ENCODE measurements at places on chromosomes 5 and 9.
A peak's percentile ranks its signal among the peaks of the same experiment; 100 is the strongest.

DNA sequence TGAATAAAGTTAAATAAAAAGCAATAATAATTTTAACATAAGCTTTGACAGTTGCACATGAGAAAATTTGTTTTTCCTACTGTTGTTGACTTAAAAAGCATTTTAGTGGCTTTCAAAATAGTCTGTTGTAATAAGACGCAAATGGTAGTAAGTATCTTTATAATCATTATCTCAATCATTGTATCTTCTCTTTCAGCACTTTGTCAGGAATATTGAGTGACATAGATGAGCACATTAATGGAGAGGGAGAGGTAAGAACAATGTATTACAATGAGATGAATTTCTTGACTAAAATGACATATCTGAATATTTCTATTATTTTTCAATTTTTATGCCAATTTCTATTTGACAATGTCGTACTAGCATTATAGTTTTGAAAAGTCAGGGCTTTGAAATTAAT lies 193.9 kb upstream of the MRPS30 start:
- no peak for DNase-seq

DNA sequence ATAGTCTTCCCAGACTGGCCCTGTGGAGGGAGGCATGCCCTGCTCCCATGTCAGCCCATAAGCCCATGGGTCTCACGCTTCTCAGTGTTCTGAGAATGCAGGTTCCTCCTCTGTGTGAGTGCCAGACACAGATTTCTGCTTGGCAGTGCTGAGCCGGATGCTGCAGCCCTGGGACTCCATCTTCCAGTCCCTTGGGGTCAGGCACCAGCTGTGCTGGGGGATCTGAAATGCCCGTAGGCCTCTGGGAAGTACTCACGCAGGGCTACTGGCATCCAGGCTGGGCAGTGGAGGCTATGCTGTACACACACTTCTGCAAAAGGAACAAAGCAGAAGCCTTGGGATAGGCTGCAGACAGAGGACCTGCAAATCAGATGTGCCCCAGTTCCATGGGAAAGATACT lies 1944.6 kb downstream of the EFNA5 start:
- no peak for DNase-seq

GRCh38 chr9:7328453-7328852 lies 471.1 kb downstream of the DMAC1 start:
- DNase-seq: no peak

DNA sequence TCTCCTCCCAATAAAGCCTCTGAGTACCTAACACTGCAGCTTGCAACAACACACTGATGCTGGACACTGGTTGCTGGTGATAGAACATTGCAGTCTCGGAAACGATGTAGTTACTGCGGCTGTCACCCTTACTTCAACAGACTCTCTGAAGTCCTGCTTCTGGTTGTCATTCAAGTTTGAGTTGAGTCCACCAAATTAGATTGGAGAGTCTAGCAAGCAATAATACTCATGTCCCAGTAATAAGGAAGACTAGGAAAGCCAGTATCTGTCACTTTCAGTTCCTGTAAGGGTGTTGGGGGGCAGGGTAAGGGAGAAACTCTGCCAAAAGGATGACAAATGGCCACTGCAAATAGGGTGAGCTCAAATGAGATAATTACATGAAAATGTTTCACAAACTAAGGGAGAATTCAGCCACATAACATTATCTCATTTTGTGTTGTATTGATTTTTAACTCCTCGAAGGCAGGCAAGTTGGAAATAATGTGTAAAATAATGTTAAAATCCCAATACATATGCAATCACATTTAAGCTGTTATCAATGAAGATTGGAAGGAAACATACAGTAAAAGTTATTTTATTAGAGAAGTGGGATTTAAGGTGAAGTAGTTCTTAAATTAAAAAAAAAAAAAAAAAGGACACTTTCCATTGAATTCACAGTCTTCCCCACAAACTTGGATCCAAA lies 849 bp upstream of the IFT74 start:
- DNase-seq: peak; percentile 39

All from left colon (tissue), 2 donors.